ENCODE measurements at places on chromosomes 3 and 15.

DNA sequence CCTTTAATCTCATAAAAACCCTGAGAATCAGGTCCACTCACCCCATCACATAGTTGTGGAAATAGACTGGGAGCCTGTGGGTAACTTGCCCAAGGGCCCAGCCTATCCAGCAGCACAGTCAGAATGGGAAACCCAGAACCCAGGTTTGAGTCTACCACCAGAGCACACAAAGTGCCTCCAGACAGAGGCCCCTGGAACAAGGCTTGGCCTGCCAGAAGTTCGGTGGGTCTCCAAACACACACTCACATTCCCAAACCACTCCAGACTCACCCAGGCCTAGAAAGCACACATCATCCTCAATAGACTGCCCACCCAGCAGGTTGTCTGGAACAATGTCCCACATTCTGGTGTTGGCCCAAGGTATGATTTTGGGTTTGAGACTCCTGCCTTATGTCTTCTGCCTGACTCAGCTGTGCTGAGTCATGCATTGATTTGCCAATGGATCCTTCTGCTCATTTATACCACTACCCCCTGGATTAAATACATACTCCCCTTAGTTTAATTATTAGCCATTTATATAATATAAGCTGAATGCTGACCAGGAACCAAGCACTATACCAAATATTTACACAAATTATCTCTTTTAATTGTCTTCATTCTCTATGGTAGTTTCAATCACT, 4.5 kb downstream of the SLC12A8 start:
- DNase-seq = no peak

DNA sequence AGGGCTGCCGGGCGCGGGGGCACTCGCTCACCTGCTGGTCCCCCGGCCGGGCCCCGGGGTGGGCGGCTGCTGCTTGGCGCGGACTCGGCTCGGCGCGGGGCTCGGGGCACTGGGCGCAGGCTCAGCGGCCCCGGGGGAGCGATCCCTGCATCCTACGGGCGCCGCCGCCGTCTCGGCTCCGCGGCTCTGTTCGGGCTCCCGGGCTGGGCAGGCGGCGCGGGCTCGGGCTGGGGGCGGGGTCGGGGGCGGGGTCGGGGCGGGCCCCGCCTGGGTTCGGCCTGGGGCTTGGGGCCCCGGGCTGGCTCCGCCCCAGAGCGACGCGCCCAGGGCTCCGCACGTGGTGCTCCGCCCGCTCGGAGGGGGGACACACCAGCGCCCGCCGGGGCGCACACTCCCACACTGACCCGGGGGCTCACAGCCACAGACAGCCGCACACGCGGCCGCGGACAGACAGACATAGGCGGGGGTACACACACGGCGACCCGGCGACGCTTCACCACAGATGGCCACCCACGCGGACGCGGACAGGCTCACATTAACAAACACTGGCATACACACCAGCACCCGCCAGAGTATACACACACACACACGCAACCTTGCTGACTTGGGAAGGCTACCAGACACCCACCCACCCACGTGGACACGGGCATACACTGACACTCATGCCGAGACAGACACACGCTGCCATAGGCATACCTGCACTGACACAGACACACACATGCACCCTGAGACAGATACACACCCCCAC, at the start of gene SCN5A:
TSS of gene SCN5A (minus strand) at position 188 of the 748 bp plus-strand sequence. CDS start 16,380 bp downstream, outside the sequence.
- no peak for DNase-seq

DNA sequence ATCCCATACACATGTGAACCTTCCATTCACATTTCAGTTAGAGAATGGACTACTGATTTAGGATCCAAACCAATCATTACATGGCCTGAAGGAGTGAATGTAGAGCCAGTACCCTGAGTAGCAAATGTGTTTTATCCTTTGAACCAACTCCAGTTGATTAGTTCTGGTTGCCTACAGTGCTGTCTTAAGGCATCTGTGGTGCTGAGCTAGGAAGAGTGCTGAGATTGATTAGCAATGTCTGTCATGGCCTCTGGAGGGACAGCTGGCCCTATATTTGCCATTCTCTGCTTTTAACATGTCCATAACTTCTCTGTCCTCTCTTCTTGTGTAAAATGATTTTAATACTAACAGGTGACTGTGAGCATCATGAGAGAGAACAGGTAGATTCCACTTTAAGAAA, 11.1 kb downstream of the LRTM1 start:
- DNase-seq = no peak

DNA sequence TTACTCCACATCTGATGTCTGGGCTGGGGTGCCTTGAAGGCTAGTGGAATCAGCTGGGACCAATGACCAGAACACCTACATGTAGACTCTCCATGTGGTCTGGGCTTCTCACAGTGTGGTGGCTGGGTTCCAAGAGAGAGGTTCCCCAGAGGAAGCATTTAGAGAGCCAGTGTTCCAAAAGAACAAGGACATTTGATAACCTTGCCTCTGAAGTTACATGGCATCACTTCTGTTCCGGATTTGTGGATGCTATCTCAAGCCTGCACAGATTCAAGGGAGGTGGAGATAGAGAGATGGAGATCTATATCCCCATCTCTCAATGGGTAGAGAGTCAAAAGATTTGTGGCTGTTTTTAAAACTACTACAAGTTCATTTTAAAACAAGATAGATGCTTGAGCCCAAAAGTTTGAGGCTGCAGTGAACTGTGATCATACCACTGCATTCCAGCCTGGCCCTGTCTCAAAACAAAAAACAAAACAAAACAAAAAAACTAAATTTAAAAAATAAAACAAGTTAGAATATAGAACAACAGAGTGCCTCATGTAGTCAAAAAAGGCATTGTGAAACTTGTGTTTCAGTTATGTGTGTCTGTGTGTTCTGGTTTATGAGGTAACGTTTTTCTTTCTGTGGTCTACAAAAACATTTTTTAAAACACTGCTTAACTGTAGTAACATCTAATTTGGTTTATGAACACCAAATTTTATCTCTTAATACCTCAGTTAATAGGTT, 44.8 kb downstream of the PDE8A start:
- no peak for DNase-seq

- no peak for DNase-seq
These were observed 203.3 kb upstream of the LMCD1 start for GRCh38 chr3:8298021-8298954.

GRCh38 chr3:147391781-147392624, 14.3 kb downstream of the ZIC4 start:
- no peak for DNase-seq

DNA sequence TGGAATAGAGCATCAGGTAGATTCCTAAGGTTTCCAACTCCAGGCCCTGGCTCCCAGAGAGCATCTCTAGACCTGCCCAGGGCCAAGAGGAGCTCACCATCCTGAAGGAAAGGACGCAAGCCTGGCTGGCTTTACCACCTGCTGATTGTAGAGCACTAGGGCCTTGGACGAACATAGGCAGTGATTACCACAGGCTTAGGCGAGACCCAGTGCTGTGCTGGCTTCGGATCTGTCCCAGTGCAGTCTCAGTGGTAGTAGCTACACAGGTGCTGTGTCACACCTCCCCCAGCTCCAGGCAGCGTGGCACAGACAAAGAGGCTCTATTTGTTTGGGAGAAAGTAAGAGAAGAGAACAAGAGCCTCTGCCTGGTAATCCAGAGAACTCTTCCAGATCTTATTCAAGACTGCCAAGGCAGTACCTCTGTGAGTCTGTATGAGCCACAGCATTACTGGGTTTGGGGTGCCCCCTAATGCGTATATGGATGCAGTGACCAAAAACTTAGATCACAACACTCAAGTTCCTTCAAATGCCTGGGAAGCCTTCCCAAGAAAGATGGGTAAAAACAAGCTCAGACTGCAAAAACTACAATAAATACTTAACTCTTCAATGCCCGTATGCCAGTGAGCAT, 25.4 kb downstream of the ISG20 start:
- DNase-seq = no peak

- DNase-seq = no peak
These were observed 234.0 kb downstream of the RBMS3 start for GRCh38 chr3:29514912-29515311.

GRCh38 chr3:128496602-128497304, 3.8 kb upstream of the GATA2 start:
- DNase-seq = no peak

- no peak for DNase-seq
These were observed 22.7 kb downstream of the LOXL1 start for GRCh38 chr15:73948982-73949381.

- no peak for DNase-seq
These were observed 225.6 kb downstream of the NFKBIZ start for GRCh38 chr3:102074946-102075345.

- peak; percentile 79 for DNase-seq
These were observed 97.4 kb downstream of the KCNAB1 start for GRCh38 chr3:156217674-156218352.
